ENCODE measurements at places on chromosomes 6 and 20.

DNA sequence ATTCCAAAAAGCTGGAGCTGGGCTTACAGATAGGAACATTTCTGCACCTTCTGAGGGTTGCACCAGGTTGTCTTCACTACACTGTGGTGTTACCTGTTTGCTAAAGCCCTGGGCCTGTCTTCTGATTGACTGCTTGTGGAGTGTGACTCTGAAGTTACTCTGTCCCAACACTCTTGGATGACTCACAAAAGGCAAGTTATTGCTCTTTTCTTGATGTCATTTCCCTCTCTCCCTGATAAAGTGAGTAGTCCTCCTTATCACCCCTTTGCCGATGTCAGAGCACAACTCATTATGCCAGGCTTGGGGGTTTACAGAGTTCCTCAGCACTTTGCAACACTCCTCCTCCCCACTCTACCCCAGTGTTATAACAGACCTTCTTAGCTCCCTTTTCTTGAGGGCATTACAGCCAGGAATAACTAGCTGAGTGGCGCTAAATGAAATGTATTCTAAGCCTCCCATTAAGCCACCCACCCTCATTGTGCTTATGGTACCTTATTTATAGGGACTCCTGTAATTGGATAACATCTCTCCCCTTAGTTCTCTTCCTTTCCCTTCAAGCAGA lies 36.1 kb upstream of the NKX2-4 start:
- DNase-seq: no peak

GRCh38 chr20:38579219-38579910 lies 1.6 kb upstream of the ADIG start:
- no peak for DNase-seq

GRCh38 chr6:30720738-30721197 lies 616 bp downstream of the TUBB start:
- no peak for DNase-seq

GRCh38 chr6:76416821-76417605 lies 344.6 kb upstream of the IMPG1 start:
- DNase-seq: no peak

- no peak for DNase-seq
Measured at GRCh38 chr6:91796603-91797002, 1209.7 kb upstream of the MAP3K7 start.

GRCh38 chr6:6397842-6398241 lies 77.4 kb upstream of the F13A1 start:
- no peak for DNase-seq

DNA sequence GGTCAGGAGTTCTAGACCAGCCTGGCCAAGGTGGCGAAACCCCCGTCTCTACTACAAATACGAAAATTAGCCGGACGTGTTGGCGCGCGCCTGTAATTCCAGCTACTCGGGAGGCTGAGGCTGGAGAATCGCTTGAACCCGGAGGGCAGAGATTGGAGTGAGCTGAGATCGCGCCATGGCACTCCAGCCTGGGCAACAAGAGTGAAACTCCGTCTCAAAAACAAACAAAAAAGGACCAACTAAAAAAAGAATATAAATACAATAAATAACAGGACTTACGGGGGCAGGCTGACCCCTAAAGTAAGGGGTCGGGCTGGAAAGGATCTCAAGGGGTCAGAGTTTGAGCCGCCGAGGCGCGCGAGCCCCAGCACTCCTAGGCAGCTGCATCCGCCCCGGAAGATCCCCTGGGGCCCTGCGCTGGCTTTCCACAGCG lies 509 bp upstream of the TPD52L2 start:
- DNase-seq: no peak

Data from stimulated activated CD8-positive, alpha-beta memory T cell treated with anti-CD3 and anti-CD28 coated beads, Interleukin-2, amount 100 ng/mL, for 1 hour (primary cell).